Stimulated activated naive CD4-positive, alpha-beta T cell (primary cell): ENCODE measurements at places on chromosomes 4 and X.

GRCh38 chrX:34559325-34559724 lies 97.8 kb downstream of the TMEM47 start:
- no peak for DNase-seq

- DNase-seq: no peak
Measured at GRCh38 chr4:101236097-101236496, 111.2 kb downstream of the PPP3CA start.

DNA sequence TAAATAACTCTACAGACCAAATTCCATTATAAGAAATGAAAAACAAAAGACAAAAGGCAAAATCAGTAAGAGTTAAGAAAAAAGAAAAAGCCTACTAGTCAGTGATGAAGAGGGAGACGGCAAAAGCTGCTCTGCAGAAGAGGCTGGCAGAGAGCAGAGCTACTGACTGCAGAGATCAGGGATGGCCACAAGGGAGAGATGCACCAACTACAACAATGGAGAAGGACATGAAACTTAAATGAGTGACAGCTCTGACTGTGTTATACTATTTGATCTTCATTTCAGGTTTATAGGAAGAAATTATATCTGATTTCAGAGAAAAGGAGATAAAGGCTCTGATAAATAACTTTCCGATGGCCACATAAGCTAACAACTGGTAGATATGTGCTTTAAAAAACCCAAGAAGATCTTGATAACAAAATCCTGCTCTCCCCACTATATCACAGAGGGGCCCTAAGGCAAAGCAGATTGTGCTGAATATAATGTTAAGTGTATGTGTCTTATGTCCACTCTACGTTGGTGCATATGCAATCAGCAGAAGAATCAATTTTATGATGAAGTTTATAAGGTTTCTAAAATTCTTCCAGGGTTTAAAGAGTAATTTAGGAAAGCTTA lies 58.4 kb upstream of the COX18 start:
- DNase-seq: peak; percentile 1

- DNase-seq: no peak
Measured at GRCh38 chr4:169084954-169085353, 74.9 kb upstream of the CBR4 start.

- DNase-seq: no peak
Measured at GRCh38 chr4:44196796-44197195, 251.8 kb downstream of the KCTD8 start.

GRCh38 chr4:92307866-92308265 lies 4.1 kb downstream of the GRID2 start:
- no peak for DNase-seq

DNA sequence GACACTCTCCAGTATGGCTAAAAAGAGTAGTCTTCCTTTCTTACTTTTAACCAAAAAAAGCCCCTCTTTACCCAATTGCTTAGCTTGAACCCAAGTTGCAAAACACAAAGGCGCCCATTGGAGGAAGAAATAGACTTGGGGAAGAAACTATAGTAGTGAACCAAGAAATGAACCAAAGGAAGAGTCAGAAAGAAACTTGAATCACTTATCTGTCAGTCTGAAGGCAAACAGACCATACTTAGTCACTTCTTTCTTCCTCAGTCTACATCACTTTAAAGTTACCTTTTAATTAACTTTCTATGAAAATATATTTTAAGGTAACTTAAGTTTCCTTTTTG lies 161.4 kb upstream of the GIMD1 start:
- no peak for DNase-seq

DNA sequence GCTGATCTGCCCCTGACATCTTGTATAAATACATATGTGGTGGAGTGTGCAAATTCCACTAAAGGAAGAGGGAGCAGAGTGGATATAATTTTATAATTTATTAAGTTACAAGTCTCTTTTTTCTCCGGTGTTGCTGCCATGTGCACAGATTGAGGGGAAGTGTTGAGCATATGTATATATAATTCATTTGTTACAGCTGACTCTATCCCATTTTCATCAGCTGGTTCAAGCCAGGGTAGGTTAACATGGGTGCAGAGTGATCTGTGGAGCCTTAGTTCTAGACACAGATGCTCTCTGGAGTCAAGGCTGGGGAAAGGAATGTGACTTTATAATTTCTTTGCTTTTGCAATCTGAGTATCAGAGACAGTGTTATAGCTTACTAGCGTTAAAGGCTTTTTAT lies 103.5 kb downstream of the WWC2 start:
- DNase-seq: no peak

DNA sequence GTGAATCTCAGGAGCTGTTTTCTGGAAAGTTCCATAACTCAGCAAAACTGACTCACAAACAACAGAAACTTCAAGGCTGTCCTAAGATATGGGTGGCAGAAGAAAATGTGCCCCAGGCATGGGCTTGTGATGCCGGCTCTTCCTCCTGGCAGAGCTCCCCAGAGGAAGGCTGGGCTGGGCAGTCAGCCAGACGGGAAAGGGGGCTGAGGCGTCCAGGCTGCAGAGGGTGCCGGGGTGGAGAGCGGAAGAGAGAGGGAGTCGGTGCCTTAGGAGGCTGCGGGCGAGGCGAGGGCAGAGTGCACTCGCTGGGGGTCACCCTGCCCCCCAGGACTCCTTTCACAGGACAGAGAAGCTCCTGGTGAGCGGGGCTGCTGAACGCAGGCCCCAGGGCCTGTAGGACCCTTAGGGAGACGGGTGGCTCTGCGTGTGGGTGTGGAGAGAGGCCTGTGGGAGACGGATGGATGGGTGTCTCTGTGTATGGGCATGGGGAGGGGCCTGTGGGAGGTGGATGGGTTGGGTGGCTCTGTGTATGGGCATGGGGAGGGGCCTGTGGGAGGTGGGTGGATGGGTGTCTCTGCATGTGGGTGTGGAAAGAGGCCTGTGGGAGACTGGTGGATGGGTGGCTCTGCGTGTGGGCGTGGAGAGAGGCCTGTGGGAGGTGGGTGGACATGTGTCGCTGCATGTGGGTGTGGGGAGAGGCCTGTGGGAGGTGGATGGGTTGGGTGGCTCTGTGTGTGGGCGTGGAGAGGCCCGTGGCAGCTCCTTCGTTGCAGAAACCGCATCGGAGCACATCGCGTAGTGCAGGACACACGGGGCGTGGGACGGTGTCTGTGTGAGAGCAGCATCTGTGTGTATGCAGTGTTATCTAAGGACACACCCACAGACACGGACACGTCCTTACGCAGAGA lies 15.9 kb downstream of the PCGF3 start:
- no peak for DNase-seq

DNA sequence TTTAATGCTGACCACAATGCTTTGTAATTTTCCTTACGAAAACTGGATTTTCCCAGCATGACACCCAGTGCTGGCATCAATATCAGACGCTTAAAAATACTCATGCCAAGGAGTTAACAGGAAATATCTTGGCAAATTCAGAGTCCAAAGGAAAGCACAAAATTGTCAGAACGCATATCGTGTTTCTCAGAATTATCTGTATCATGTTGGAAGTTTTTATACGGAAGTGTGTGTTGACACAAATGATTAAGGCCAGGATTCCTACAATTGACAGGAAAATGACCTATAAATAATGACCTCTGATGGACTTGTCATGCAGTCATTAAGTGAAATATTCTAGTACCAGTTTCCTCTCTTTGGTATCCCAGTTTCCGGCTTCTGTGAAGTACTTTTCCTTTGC lies 132.1 kb upstream of the TLL1 start:
- no peak for DNase-seq

DNA sequence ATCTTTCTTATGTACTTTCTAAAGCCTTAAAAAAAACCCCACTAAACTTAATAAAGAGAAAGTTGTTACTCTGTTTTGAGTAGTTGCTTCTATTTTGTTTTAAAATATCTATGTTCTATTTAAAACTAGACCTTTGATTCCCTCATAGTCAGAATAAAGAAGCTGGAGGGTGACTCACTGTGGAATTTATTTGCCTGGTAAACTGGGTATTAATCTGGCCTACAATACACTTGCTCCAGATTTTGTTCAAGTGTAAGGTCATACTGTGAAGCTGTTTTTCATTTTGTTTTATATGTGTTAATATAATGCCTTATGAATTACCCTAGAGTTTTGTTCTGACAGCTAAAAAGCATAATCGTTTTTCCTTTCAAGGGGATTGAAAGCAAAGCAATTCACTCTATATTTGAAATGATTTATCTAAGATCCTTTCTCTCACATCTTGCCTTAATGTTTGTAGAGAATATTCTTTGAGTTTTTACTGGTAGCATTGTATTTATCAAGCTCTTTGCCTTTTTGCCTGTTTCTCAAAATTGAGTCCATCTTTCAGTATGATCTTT lies 277.4 kb upstream of the PITX2 start:
- DNase-seq: no peak

DNA sequence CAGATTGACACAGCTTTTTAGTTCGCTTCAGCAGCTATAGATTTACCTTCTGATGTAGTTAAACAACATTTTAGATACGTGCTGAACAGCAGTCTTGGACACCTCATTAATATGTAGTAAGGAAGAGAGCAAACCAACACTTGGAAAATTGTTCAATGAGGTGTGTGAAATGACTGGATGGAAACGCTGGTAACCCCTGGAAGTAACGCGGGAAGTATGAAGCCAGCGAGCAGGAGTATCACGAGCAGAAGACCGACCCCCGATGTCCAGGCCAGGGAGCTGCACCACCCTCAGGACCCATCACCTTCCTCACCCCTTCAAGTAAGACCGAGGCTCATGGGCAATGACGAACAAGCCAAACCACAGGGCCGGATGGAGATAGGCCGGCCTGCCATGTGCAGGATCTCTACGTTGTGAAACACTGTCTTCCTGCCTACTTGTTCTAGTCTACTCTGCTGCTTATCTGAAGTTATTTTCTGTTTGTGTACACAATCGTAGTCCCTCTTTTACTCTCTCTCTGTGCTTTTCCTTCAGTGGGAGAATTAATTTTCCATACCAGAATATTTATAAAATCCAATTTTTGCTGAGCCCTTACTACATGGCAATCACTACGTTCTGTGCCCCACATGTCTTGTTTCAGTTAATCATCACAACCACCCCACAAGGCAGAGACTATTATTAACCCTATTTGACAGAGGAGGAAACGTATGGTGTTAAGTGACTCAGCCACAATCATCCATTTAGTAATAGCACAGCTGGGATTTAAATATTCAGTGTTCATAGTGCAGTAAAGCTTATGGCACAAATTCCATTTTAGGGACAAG lies 221.7 kb downstream of the APBB2 start:
- DNase-seq: no peak

DNA sequence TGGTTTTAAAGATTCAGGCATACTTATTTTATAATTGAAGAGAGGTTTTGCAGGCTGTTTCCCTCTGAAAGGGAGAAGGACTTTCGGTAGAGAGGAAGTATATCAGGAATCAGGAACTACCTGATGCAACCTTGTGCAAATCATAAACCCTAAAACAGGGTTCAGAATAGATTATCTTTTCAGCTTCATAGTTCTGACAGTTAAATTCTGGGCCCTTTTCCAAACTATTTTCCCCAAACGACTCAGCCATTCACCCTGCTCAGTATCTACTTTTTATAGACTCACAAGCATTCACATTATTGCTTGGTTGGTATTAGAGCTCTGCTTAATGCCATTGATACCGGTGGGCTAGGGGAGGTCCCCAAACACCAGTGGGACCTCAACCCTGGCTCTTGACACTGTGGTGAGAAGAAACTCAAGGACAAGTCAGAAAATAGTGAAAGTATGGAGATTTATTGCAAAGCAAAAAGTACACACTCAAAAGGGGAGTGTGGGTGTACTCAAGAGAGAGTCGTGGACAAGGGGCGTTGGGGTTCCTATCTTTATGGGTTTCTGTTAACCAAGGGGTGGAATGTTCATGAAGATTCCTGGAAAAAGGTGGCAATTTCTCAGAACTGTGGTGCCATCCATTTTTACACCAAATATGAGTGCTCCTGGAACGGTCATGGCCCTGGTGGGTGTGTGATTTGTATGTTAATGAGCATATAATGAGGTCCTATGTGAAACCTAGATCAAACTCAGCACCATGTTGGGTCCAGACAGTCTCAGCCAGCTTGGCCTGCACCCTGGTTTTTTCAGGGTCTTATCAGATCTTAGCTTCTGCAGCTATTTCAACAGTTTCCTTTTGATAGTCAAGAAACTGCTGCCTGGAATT lies 238.3 kb downstream of the DCLK2 start:
- DNase-seq: no peak
